ENCODE measurements at places on chromosomes 1 and 21.

GRCh38 chr1:63773815-63774616 lies at the start of gene ROR1:
ROR1 (plus strand) TSS chr1:63774017.
- peak; percentile 82 for DNase-seq

GRCh38 chr1:53642607-53643006 lies 96.4 kb downstream of the GLIS1 start:
- DNase-seq = no peak

DNA sequence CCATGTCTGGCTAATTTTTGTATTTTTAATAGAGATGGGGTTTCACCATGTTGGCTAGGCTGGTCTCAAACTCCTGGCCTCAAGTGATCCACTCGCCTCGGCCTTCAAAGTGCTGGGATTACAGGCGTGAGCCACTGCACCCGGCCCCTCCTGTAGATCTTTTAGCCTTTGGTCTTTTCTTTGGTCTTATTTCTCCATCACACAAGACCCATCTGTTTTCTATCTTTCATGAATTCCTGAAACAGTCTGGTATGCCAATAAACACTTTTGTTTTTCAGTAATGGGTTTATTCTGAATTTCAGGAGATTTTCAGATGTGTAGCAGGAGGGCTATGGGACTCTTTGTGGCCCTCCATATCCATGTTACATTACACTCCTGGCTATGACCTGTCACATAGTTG lies 23.2 kb downstream of the ERRFI1 start:
- DNase-seq = no peak

GRCh38 chr1:199033661-199034060 lies 394.8 kb downstream of the PTPRC start:
- DNase-seq = no peak

- peak; percentile 75 for DNase-seq
These were observed 159.2 kb downstream of the RUNX1 start for GRCh38 chr21:34889676-34890469.

DNA sequence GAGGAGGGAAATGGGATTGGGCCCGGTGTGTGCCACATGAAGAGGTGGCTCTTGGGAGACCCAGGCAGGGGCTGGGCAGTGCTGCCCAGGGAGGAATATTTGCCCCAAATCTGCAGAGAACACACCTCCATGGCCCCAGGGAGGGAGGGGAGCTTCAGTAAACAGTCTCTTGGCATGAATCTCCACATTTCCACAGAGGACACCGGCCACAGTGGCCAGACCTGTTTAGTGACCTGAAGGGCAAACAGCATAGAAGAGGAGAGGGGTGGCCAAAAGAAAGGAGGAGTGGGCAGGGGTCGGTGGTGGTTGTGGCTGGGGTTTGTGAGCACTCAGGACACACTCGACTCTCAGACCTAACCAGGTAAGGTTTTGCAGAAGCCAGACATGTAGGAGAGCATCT lies 54.0 kb upstream of the IFFO2 start:
- no peak for DNase-seq

DNA sequence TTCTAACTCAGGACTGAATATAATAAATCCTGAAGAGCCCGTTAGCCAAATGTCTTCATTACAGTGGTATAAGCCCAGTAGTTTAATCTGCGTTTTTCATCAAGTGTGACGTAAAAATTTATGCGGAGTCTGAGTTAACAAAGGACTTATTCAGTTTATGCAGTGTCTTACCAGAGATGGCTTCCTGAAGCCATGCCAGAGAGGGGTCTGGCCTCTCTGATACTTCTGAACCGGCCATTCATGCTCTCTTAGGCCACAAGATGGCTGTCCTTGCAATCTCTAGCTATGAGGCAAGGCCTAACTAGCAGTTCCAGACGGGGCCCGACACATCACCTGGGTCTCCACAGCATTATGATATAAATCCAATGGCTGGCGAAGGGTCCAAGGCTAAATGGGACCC lies 101.4 kb downstream of the TEX35 start:
- DNase-seq = no peak

DNA sequence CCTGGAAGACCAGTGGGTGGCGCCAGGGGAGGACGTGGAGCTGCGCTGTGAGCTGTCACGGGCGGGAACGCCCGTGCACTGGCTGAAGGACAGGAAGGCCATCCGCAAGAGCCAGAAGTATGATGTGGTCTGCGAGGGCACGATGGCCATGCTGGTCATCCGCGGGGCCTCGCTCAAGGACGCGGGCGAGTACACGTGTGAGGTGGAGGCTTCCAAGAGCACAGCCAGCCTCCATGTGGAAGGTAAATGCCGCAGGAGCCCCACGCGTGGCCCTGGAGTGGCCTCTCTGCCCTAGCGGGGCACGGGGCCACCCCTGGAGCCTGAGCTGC lies 75.2 kb downstream of the OBSCN start:
- DNase-seq = no peak

- no peak for DNase-seq
These were observed 27.0 kb upstream of the PRSS38 start for GRCh38 chr1:227788271-227789083.
